Left lung (tissue), 14 donors: ENCODE measurements at places on chromosomes 13 and 19. TPM values are rescaled to one million over a fixed set of nuclear protein-coding genes. Genes with fewer than 3 reads are reported as not detected.

Gene CYP2F1
- total RNA-seq = 1.0 TPM

Gene F2RL3
- total RNA-seq = 3.1 TPM

DNA sequence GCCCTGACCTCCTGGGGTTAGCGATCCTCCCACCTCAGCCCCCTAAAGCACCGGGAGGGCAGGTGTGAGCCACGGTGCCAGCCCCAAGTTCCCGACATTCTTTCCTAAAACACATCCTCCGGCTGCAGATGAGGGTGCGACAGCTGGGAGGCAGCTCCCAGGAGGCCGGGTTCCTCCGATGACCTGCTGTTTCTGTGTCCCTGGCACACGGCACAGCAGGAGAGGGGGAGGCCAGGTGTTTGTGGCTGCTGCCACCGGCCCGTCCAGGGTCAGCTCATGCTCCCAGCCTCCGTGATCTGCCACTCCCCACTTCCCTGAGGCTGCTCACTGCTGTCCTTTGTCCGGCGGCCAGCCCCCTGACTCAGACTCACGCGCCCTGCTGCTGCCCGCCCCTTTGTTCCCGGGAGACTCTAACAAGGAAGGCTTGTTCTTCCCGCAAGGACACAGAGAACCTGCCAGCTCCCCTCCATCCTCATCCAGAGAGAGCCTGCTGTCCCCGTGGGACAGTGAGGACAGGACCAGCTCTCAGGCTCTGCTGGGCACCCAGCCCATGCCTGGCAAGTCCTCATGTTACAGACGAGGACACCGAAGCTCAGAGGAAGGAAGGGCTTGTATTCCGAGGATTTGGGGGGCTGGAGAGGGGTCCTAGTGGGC lies 10.6 kb upstream of the MADCAM1 start:
- DNase-seq = peak; percentile 56

- DNase-seq = no peak
Measured at GRCh38 chr13:114027826-114028225, 54.0 kb upstream of the C13orf46 start.

DNA sequence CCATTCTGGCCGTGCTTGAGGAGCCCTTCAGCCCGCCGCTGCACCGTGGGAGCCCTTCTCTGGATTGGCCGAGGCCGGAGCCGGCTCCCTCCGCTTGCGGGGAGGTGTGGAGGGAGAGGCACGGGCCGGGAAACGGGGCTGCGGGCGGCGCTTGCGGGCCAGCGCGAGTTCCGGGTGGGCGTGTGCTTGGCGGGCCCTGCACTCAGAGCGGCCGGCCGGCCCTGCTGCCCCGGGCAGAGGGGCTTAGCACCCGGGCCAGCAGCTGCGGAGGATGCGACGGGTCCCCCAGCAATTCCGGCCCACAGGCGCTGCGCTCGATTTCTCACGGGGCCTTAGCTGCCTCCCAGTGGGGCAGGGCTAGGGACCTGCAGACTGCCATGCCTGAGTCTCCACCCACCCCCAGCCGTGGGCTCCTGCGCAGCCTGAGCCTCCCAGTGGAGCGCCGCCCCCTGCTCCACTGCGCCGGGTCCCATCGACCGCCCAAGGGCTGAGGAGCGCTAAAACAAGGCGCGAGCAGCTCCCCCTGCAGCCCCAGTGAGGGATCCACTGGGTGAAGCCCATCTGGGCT lies 76.5 kb downstream of the PCDH20 start:
- DNase-seq = peak; percentile 71

Gene IFNL1
- total RNA-seq = not detected

Gene FGF22
- 0.29 TPM for total RNA-seq

Gene CHST8
- 0.24 TPM for total RNA-seq

DNA sequence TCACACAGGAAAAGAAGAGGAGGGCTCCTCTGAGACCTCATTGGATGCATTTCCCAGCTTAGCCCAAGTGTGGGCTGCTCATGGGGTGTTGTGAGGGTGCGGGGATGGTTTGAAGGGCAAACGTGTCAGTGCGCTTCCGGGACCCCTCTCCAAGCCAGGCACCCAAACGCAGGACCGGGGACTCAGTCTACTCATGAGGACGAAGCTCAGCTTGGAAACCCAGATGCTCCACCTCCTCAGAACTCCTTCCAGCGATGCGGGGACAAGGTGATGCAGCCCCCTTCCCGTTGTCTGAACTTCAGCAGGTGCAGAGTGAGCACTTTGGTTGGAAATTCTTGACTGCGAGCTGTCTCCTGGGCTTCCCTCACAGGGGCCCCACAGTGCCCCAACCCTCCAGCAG lies 33.1 kb upstream of the MTIF3 start:
- DNase-seq = no peak

DNA sequence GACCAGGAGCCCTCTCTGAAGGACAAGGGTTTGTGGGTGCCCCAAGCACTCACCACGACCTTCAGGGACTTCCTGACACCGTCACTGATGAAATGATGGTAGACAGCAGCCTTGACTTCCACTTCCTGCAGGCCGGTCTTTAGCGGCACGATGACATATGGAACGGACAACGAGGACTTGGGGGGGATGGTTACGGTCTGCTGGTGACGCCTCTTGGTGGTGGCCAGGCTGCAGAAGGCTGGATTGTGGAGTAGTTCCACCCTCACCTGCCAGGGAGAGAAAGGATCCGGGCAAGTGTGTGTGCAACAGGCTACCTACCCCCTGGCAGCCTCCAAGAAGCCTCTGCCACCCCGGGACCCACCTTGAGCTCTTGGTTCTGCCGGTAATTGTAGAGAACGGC lies 23.2 kb downstream of the C3 start:
- no peak for DNase-seq

DNA sequence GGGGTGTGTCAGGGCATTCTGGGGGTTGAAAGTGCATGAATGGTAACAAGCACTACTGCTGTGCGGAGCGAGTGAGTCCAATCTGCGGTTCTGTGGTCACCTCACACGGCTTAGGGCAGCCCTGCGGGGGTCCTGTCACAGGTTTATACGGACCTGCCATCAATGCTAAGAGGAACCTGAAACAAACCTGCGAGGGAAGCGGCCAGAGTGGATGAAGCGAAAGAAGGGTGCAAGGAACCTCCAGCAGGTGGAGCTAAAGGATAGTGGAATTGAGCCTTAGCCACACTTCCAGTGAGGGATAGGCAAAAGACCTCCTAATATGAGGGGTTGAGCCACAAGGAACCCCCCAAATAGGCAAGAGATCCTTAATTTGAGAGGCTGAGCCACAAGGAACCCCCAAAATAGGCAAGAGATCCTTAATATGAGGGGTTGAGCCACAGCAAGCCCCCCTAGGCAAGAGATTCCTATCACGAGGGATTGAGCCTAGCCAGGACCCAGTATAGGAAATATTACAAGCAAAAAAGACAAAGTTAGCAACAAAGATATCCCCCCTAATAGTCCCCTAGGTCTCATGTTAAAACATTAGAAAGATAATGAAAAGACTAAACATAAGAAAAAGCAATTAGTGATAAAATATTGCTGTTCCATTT lies 6.3 kb upstream of the ZNF69 start:
- no peak for DNase-seq
